ENCODE measurements at places on chromosomes 4 and X.

GRCh38 chr4:121181493-121181892 lies 17.4 kb upstream of the TNIP3 start:
- no peak for DNase-seq

DNA sequence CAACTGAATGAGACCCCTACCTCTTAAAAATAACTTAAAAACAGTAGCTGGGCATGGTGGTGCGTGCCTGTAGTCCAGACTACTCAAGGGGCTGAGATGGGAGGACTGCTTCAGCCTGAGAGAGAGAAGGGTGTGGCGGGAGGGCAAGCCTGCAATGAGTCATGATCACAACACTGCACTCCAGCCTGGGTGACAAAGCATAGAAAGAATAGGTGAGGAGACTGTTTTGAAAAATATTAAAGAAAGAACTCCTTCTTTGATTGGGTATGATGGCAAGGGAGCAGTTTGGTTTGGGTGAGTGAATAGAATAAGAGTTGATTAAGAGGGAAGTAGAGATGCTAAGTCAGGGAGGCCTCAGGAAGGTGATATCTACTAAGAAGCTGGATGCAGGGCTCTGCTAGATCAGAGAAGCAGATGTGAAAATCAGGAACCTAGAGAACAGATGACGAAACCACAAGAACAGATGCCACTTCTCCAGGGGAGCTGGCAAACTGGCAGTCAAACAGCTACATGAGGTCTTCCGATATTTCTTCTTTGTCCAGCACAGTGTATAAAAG lies 318.6 kb downstream of the OPHN1 start:
- DNase-seq: no peak

- no peak for DNase-seq
Measured at GRCh38 chr4:65083076-65083475, 587.2 kb downstream of the EPHA5 start.

DNA sequence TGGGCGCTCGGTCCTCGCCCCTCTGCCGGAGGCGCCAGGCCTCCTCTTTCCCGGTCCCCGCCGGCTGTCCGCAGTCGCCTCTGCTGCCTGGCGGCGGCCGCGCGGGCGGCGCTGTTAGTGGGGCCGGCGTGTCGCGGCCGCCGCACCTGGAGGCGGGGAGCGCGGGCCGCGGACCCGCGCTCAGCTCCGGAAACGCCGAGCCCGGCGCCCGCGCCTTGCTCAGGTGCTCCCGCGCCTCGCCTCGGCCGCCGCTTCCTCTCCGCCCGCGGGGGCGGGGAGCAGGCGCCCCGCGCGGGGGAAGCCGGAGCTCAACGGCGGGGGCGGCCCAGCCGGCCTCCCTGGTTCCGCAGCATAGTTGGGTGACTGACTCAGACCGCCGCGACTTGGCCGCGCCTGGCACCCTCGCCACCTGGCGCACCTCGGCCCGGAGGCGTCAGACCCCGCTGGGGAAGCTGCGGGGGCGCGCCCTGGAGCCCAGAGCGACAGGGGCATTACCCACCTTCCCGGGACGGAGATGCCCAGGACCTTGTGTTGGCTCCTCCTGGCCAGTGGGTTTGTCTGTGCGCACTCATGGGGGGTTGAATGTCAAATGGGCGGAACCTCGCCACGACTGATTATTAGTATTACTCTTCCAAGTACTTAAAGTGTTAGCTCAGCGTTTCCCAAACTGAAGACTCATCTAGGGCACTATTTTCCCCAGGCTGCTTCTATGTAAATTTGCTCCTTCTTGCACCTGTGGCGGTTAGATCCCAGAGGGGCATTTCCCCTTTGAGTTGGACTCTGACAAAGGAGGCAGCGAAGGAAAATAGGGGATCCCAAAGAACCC lies at the start of gene ARAP2:
TSS of gene ARAP2 (minus strand) at position 258 of the 826 bp plus-strand sequence. CDS start 15,028 bp downstream, outside the sequence.
- no peak for DNase-seq

- no peak for DNase-seq
Measured at GRCh38 chrX:53481093-53481492, 46.9 kb upstream of the HSD17B10 start.

- no peak for DNase-seq
Measured at GRCh38 chrX:46929439-46930261, 17.4 kb downstream of the JADE3 start.

DNA sequence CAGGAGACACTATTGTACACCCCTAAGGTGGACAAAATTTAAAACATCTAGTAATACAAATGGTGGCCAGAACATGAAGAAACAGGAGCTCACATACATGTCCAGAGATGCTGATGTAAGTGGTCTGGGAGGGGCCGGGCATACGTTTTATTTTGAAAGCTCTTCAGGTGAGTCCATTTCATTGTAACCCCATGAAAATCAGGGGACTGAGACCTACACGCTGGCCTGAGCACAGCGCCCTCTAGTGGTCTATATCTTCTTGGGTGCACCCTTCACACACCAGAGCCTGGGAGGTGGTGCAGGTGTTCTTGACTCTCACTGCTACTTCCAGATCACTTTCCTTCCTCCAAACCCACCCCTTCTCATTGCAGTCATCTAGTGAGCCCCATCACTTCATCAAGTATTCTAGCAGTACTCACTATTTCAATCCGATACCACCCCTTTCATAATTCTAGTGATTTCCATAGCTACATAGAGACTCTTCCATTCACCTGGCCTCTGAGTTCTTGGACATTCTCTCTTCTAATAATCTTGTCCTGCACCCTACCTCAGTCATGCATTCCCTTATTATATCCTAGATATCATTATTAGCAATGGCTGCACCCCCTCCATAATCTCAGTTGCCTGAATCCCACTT lies 4.3 kb upstream of the TLR6 start:
- DNase-seq: peak; percentile 24

DNA sequence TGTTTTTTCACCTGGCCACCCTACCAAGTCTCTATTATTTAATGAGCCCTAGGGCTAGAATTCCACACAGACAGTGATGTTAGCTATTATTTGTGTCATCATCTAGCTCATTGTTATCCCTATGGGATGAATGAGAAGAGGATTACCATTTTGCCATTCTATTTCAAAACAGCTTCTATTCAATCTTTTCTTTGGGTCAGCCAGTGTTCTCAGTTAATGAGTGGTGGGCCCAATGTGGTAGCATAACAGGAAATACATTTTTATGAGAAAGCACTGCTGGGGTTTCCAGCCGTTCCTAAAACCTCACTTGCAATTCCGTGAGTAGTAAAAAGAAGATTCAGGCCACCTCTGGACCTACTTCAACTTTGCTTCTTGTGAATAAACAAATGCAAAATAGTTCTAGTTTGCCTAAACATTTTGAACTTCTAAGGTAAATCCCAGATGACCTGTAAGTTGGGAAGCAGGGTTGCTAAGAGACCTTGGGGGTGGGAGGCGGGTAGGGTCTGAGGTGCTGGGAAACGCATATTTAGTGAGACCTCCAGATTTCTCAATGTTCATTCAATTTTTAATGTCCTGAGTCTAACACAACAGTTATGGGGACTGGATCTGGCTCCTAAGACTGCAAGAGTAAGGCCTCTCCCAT lies 24.8 kb upstream of the CYP2U1 start:
- no peak for DNase-seq

DNA sequence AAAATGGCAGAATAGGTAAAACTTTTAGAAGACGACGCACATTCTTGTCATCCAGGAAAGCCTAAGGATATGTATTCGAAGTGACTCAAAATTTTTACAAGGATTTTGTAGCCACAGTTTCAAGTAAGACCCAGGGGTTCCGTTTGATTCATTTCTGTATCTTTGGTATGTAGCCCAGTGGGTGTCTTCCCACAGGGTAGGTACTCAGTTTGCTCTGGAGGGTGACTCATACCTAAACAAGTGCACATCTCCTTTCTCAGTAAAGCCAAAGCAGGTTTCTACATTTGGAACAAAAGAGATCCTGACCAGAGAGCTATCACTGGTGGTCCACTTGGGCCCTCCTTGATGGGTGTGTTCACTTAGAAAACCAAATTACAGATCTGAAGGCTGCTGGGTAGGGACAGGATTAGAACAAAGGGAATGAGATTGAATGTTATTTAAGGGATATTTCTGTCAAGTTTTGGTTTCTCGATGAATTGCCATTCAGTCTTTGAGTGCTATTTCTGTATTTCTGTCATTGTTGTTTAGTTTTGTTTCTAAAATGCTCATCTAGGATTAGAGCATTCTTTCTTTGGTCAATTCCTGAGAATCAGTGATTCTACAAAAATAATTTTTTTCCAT lies 56.1 kb downstream of the PLS3 start:
- no peak for DNase-seq

- DNase-seq: no peak
Measured at GRCh38 chrX:133249266-133250058, 31.3 kb upstream of the TFDP3 start.

GRCh38 chrX:109774136-109774535 lies 41.1 kb upstream of the ACSL4 start:
- no peak for DNase-seq

- DNase-seq: no peak
Measured at GRCh38 chrX:20664131-20664530, 397.4 kb upstream of the RPS6KA3 start.

- DNase-seq: no peak
Measured at GRCh38 chrX:74525116-74525515, 89.3 kb downstream of the RLIM start.

- DNase-seq: no peak
Measured at GRCh38 chr4:181690498-181690897, 552.7 kb upstream of the TENM3 start.

DNA sequence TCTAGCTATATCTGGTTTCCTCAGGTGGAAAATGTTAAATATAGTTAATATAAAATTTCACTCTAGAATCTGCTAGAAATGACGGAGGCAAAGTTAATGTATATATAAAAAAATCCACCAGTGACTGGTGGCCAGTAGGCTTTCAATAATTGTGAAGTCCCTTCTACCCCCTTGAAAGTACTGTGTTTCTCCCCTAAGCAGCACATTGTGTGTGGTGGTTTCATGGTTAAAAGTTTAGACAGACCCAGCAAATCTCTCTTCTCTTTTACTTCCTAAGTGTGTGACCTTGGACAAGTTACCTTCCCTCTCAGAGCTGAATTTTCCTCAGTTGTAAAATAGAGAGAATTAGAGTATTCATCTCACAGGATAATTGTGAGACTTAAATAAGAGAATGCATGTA lies 600 bp upstream of the HEPH start:
- no peak for DNase-seq

DNA sequence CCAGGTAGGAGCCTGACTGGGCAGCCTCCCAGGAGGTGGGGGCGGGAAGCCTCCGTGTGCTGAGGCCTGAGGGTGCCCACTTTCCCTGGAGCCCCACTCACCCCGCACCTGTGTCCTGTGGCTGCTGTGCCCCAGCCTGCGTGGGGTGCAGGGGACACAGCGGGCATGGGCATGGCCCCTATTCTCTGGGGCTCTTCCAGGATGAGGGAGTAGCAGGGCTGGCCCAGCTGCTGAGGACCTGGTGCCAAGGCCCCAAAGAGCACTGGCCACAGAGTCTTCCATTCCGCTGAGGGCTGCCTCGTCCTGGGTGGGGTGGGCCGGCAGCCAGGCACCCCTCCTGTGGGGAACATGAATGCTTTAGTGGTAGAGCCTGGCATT lies 51.7 kb upstream of the SORCS2 start:
- no peak for DNase-seq

DNA sequence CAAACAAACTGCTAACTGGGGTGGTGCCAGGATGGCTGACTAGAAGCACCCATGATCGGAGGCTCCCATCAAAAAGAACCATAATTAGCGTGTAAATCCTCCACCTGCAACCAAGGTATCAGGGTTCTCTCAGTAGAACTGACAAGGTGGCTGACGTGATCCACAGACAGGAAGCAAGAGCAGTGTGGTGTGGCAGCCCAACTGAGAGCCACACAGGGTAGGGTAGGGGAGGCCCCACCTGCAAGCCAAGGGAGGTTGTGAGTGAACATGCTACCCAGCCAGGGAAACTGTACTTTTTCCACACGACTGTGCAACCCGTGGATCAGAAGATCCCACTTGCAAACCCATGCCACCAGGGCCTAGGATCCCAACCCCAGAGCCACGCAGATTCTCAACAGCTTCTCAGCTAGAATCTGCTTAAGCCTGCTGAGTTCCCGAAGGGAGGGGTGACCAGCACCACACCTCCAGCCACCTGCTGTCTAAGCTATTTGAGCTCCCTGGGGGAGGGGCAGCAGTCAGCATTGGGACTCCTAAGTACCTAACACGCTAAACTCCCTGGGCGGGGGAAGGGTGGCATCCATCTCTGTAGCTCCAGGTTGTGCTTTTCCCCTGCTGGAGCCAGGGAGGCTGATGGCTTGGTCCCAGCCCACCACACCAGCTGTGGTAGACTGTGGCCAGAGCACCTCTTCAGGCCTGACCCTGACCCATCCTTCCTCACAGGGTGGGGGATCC lies 425.1 kb downstream of the GPM6A start:
- no peak for DNase-seq

DNA sequence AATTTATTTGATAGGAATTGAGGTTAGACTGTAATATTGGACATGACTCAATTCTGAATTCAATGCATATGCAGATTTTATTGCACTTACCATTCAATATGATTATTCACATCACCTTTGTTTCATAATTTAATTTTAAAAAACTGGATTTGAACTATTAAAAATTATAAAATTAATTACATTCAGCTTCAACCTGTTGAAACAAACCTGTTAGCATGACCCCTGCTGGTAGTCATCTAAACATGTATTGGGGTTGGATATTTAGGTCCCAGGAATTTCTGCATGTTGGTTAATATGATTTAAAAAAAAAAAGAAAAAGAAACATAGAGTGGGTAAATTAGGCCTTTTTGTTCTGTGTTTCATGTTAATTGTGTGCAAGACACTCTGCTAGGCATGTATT lies 85.9 kb downstream of the ARSJ start:
- DNase-seq: no peak

DNA sequence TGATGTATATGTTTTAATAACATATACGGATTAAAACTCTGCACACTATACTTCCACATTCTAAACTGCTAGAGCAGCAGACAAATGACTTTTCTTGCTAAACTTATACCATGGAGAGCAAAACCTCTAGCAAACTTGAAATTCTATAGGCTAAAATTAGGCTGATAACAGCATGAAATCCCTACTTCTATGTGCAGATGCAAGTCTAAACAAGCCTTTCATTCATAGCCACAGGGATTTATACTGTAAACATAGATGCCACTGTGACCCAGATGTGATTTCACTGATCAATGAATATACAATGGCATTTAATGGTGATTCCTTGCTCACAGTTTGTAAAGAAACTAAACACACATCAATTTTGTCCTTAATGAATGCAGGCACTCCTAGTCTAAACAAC lies 151.0 kb downstream of the ANTXR2 start:
- DNase-seq: no peak

- no peak for DNase-seq
Measured at GRCh38 chrX:119045884-119046283, 26.9 kb upstream of the CT47C1 start.

DNA sequence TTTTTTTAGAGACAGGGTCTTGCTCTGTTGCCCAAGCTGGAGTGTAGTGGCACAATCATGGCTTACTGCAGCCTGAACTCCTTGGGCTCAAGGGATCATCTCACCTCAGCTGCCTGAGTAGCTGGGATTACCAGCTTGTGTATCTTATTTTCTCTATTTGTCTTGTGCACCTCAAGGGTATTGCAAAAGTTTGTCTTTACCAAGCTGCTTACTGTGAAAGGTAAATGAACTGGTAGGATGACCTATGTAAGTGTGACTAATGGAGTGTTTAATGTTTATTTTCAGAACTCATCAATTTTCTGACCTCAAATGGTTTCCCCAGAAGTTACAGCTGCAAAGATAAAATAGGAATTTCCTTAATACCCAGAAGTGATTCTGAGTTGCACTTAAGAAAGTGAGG lies 5.3 kb upstream of the FGA start:
- DNase-seq: no peak

Measured in NCI-H1048 (cell line).